Trophoblast cell (in vitro differentiated cells and primary cell): ENCODE measurements at places on chromosomes 11 and 22.

DNA sequence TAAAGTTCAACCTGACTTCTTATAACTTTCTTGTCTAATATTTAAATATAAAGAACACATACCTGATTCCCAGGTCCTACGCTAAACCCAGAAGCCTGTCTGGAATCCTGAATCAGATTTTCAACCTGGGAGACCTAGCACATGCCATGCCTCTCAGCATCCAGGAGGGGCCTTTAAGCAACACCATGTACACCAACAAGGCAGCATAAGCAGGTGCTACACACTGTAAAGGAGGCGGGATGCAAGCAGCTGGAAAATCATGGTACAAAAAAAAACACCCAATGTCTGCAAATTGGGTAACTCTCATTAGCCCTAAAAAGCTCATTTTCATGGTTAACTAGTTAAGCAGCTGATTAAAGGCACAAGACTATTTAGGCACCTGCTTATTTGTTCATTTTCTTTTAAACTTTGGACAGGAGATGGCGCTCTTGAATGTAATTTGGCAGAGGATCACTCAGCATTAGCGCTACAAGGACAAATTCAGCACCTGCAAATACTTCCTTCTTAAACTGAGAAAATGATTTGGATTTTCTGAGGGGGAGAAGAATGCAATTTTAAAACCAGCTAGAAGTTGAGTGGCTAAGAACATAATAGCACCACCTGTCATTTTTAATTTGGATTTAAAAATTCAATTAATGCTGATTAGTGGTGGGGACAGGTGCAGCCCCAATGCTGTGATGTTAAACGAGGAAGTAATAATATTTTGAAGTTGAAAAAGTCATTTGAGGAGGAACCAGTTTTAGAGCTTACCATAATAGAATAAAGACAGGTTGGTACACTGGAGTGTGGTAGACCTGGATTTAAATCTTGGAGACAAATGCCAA, 104.0 kb downstream of the FAR1 start:
- peak; percentile 89 for DNase-seq

DNA sequence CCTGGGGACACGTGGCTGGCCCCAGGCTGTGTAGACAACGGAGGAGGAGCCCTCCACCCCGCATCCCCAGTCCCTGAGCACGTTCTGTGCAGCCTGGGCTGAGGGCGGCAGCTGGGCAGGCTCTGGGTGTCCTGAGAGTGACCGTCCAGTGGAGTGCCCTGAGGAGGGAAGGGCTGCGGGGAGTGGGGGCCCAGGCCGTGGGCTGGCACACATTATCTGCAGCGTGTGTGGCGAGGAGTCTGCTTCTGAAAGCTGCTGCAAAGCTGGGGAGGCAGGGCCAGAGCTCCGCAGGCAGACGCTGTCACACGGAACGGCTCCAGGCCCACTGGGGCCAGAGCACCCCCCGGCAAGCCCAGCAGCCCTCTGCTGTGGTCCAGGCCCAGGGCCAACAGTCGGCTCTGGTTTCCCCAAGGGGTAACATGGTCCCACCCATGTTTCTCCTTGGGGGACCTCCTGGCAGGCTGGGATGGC, 835 bp upstream of the ANO9 start:
- no peak for DNase-seq

GRCh38 chr22:25853078-25853477, 111.1 kb downstream of the MYO18B start:
- no peak for DNase-seq

DNA sequence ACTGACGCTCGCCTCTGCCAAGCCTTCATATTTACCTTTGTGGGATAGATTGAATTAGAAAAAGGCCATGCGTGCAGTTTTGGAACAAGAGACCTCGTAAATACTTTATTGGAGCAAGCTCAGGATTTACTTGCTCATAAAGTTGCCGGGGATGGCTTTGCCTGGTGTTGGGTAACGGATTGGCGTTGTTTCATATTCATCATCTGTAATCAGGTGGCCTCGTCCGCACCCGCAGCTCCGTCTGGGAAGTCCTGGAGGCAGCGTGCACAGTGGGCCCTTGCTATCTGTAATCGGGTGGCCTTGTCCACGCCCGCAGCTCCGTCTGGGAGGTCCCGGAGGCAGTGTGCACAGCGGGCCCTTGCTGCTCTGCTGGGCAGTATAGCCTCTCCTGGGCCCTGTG, 1209.3 kb downstream of the BRD1 start:
- no peak for DNase-seq

DNA sequence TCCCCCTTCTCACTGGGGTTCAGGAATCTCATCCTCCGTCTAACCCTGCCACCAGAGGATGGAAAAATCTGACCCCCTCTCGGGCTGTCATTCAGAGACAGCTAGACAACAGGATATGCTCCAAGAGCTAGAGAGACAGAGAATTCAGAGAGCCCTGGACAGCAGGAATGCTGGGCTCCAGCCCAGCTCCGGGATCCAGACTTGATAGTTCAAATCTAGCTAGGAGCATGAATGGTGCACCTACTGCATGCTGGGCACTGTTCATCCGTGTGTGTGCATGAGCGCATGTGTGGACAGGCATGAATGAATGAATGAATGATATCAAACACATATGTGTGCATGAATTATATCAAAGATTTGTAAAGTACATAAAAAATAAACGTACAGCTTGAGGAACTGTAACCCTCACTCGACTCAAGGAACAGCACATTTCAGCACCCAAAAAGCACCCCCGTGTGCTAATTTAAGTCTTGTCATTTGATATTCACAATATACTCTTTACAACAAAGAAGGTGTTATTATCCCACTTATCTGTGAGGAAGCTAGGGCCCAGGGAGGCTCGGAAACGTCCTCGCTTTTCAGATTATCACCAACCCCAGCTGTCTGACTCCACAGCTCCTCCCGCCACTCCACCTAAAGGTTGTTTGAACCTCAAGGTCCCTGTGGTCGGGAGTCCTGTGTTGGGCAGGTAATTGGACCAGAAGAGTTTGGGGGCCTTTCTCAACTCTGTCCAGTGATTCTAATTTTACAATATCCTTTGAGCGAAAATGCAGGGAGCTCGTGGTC, 640 bp upstream of the VSIG10L2 start:
- no peak for DNase-seq

DNA sequence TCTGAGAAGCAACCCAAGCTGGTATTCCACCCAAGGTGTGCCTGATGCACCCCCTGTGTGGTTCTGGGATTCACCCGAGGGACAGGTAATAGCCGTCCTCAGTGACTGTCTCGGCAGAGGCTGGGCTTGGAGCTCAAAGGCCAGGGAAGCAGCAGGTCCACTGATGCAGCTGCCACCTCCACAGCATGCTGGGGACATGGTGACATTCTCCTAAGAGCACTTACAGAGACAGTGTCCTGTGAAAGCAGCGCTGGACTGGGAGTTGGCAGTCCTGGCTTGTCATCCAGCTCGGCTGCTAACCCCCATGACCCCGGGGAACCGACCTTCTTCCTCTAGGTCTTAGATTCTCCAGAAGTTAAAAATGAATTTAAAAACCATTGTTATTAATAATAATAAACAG, 72.8 kb downstream of the RPUSD4 start:
- DNase-seq, result no peak

- no peak for DNase-seq
These were observed 53.1 kb downstream of the TRMU start for GRCh38 chr22:46388647-46389046.

DNA sequence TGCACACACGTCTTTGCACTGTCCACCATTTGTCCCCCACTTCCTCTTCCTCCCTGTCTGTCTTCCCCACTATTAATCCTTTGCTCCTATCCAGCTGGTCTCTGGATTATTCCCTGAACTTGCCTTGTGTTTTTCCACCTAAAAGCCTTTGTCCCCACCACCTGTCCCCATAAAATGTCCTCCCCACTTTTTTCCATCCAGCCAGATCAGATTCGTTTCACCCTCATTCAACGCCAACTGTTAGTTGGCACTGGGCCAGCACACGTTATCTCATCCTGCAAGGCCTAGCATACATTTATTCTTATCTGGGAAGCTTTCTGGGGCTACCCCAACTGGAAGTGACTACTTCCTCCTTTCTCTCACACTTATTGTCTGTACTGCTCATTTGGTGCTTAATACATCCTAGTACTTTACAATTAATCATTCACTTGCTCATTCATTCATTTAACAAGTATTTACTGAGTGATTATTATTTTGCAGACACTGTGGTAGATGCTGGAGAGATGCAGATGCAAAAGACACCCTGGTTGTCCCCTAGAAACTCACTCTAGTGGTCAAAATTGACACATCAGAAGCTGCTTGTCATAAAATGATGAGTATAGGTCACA, 96.2 kb downstream of the RASSF10 start:
- DNase-seq, result no peak

DNA sequence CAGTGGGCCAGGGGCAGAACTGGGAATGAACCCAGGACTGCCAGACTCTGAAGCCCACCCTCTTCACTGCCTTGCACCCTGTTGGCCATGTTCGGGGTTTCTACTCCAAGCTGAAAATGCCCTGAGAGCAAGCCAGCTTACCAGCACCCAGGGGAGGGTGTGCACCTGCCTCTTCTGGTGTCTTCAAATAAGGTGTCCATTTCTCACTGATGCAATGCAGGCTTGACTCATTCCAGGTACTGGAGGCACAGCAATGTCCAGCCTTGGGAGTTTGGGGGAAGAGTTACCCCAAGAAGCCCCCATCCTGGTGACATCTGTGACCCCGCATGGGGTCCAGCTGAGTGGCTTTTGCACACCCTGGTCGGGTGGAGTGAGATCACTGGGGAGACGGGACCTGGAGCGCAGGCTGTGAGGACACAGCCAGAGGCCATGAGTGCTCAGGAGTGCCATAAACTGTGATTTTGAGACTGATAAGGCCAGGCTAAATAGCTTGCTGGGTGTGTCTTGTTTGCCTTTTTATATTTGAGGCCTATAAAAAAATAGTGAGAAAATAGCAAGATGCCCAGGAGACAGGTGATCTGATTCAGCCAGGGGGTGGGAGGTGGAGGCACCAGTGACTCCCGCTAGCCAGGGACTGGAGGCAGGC, 4.6 kb upstream of the CERK start:
- peak; percentile 28 for DNase-seq

GRCh38 chr22:46813816-46814597, 51.6 kb downstream of the TBC1D22A start:
- DNase-seq, result no peak

- DNase-seq, result no peak
These were observed 576.7 kb upstream of the LRRC4C start for GRCh38 chr11:42036201-42036600.

DNA sequence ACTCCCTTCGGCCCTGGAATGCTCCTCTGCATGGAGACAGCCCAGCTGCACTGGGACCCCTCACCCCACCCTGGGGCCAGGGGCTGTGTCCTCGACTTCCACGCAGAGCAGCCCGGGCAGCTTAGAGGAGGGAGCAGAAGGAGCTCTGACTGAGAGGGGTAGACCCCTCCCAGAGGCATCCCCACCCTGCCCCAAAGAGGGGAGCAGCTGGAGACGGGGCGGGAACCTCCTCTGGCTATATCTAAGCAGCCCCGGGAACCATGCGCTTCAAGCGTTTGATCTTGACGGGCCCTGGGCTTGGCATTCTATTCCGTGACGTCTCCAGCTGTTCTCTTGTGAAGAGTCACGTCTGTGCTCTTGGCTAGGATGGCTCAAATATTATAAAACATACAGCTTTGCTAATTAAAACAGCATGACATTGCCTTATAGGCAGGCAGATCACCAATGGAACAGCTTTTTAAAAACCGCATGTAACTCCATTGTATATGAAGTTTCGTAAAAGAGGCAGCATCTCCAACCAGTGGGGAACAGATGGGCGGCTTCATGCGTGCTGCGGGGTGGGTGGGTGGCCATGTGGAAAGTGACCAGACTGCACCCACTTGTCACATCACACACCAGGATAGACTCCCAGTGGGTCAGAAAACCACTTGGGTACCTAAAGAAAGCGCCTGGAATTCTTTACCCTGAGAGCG, 7.7 kb downstream of the KCNQ1 start:
- no peak for DNase-seq

DNA sequence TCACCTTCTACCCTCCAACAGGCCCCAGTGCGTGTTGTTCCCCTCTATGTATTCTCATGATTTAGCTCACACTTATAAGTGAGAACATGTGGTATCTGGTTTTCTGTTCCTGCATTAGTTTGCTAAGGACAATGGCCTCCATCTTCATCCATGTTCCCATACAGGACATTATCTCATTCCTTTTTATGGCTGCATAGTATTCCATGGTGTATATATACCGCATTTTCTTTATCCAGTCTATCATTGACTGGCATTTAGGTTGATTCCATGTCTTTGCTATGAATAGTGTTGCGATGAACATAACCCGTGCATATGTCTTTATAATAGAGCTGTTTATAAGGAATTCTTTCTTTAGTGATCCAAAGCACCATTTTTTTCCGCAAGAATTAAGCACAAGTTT, 28.5 kb upstream of the TLCD5 start:
- DNase-seq, result no peak

DNA sequence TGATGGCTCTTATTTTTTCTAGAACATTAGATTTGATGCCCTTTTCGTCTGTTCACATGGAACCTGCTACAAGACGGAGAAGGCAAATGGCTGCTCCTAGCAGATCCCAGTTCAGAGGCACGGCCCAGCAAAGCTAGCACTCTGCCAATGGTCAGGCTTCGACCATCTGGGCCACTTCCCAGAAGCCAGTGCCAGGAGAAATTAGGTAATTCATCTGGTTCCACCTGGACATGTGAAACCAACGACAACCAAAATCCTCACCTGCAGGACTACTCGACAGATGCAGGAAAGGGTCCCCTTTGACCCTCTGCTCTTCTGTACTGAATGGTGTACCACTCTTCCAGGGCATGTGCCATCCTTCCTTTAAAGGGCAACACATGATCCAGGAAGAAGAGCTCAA, 25.4 kb downstream of the MICAL3 start:
- no peak for DNase-seq

GRCh38 chr11:66509131-66509561, 1.3 kb upstream of the BBS1 start:
- DNase-seq, result no peak

DNA sequence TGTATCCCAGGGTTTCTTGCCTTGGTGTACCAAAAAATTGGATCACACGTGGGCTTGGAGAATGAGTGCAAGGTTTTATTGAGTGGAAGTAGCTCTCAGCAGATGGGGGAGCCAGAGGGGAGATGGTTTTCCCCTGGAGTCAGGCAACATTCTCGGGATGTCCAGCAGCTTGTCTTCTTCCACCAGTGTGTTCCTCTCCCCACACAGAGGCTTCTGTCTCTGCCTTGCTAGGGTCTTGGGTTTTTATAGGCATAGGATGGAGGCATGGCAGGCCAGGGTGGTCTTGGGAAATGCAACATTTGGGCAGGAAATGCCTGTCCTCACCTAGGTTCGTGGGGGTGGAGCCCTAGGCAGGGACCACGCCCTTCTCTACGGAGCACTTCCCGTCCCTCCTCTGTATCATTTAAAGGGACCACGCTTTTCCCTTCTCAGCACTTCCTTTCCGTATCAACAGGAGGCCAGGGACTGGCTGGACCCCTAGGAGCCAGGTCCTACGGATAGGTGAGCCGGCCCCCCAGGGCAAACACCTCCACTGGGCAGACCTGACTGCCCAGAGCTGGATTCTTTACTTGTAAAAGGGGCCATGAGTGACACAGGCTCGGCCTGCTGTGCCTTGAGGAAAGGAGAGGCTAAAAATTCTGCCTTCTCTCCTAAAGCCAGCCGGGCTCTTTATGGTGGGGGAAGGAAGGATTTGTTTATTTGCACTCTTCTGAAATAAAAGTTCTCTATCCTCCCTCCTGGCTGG, 55.3 kb upstream of the CCDC188 start:
- DNase-seq, result peak; percentile 5

GRCh38 chr11:10693509-10694081, at the start of gene IRAG1:
Gene IRAG1, minus strand, starts transcription at chr11:10693755. Its CDS starts 153 bp downstream, at chr11:10693602.
- no peak for DNase-seq
